Activated CD4-positive, alpha-beta T cell treated with anti-CD3 and anti-CD28 coated beads, Interleukin-2, amount 50 U/mL, for 24 hours (primary cell): ENCODE measurements at places on chromosomes 16 and 17.

- DNase-seq = no peak
These were observed 64.5 kb downstream of the MGAT5B start for GRCh38 chr17:76932402-76933333.

- DNase-seq = no peak
These were observed 5.1 kb downstream of the MPG start for GRCh38 chr16:83060-83603.

DNA sequence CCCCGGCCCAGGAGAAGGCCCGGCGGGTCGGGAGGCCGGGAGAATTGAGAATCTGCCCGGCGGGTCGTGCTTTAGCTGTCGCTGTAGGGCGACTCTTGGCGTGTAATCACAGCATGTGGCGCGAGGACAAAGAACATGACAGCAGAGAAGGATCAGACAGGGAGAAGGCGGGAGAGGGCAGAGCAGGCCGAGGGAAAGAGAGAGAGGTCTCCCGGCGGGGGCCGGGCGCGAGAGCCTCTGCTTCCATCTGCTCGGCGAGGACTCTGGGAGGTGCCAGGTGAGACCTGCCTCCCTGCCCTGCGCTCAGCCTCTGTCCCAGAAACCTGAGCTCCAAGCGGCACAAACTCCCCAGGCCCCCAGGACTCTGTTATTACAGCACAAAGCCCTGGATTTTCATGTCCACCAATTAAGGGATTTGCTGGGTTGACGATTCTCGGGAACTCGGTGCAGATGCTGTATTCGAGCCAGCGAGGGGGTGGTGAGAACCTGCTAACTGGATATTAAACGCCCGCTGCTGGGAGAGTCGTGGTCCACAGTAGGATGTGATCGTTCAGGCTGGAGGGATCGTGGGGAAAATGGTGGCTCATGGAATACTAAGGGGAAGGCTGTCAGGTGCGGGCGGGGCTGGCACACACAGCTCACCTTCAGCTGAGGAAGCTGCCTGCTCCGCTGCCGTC lies 172.0 kb upstream of the CIBAR2 start:
- no peak for DNase-seq

GRCh38 chr16:122361-122760 lies 16.1 kb downstream of the NPRL3 start:
- no peak for DNase-seq

GRCh38 chr16:67664258-67664657 lies 2.3 kb downstream of the ENKD1 start:
- DNase-seq = no peak

DNA sequence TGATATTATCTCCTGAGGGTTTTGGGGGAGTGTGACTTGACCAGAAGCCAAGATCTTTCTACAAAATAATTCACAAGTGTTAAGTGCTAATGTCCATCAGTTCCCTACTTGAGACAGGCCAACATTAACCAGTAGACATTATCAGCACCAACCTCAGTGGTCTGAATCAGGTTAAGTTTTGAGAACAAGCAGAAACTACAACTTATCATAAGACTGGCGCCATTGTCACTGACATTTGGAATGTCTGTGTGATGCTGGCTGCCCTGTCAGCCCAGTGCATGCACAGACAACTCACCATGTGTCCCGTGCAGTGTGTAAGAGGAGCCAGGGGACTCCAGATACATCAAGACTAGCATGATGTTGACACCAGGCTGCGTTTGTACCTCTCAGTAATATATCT lies 76.8 kb downstream of the CCDC182 start:
- DNase-seq = no peak

DNA sequence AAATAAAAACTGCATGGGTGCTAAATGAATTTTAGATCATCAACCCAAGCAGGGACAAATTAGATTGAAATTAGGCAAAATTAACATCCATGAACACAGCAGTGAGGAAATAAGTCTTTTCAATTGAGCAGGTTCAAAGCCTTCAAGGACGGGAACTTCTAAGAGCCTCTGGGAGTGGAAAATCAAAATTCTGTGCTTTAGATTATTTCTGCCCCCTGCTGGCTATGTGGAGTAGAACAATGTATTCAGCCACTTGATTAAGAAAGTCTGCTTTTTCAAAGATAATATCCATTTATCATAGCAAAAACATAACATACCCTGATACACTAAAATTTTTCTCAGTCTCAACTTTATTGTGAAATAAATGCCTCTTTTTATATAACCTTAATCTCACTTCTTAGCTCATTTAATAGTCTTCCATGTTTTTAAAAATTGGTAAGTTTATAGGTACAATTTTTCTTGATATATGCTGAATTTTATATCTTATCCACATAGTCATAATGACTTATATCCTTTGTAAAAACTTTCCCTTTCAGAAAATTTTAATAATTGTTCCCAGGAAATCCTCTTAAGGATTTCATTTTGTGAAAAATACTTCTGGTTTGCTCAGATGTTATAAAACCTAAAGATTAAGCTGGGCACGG lies 28.1 kb upstream of the NOL11 start:
- DNase-seq = peak; percentile 56

DNA sequence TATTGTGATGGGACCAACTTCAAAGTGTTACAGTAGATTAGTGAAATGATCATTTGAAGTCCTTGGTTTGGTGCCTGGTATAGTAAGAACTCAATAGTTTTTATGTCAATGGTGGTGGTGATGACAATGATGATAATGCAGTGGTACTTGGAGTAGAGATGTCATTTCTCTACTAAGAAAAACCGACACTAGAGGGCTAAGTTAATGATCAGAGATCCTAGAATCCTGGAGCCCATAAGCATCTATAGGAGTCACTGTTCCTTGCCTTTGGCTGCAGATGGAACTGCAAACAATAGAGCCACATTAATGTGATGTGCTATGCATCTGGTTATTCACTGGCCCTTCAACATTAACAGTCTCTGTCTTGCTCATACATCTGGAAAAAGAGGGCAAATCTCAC lies 103.8 kb downstream of the ANKFN1 start:
- no peak for DNase-seq

GRCh38 chr16:82071421-82071820 lies 36.4 kb downstream of the HSD17B2 start:
- no peak for DNase-seq

GRCh38 chr16:88454523-88454947 lies 1.5 kb downstream of the ZFPM1 start:
- DNase-seq = peak; percentile 21

GRCh38 chr17:79073016-79073705 lies 1.5 kb upstream of the ENGASE start:
- no peak for DNase-seq

DNA sequence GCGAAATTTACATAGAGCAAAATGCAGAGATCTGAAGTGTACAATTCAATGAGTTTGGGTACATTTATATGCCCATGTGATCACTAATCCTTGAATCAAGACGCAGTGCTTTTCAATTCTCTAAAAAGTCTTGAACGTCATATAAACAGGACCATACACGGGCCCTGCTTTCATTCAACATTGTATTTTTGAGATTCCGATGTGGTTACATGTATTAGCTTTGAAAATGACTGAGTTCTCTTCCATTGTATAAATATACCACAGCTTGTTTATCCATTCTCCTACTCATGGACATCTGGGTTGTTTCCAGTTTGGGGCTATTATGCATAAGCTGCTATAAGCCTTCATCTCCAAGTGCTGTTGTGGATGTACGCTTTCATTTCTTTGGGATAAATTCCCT lies 45.5 kb downstream of the ZCCHC14 start:
- DNase-seq = no peak

DNA sequence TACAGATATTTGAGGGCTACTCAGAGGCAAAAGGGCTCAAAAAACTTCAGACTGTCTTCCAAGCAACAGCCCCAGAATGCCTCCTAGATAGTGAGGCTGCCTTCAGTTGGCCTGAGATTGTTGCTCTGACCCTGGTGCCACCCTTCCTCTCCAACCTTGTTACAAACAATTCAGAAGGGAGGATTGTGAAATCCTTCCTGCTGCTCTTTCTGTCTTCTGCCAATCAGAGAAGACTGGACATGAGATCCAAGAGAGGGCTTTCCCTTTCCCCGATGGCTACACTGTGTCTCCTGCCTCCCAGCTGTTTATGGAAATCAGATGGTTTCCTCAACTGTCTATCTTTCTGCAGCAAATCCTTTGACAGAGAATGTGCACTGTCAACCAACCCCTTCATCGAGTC lies 419.9 kb downstream of the CDH13 start:
- DNase-seq = no peak

DNA sequence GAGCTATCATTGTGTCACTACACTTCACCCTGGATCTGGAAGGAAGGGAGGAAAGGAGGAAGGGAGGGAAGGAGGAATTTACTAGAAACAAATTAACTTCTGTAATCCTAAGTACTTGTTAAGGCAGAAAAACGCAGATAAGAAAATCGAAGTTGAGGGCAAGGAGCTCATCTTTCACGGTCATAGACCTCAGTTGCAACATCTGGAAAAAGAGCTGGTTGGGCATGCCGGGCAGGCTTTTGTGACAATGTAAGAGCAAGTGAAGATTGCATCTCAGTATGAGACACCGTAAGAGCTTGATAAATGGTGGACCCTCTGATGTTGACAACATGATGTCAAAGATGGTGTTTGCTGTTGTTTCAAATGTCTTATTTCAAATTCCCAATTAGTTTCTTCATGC lies 721.5 kb downstream of the MAF start:
- DNase-seq = no peak

GRCh38 chr17:43327421-43327820 lies 71.4 kb upstream of the ARL4D start:
- DNase-seq = no peak

DNA sequence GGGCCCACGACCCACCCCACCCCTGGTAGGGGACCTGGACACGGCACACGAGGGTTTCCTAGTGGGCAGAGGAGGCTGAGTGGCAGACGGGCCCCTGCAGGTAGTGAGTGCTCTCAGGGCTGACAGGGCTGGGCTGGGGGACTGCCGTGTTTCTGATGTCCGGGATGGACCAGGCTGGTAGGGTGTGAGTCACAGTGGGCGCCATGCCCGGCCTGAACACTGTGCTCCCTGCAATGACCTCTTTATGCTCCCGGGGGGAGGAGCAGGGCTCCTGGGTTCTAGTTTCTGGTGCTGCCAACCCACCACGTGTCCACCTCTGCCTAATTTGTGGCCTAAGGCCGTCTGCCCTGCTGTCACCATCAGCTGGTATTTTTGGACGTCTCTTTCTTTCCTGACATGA lies 26.3 kb downstream of the ARHGAP23 start:
- DNase-seq = no peak

DNA sequence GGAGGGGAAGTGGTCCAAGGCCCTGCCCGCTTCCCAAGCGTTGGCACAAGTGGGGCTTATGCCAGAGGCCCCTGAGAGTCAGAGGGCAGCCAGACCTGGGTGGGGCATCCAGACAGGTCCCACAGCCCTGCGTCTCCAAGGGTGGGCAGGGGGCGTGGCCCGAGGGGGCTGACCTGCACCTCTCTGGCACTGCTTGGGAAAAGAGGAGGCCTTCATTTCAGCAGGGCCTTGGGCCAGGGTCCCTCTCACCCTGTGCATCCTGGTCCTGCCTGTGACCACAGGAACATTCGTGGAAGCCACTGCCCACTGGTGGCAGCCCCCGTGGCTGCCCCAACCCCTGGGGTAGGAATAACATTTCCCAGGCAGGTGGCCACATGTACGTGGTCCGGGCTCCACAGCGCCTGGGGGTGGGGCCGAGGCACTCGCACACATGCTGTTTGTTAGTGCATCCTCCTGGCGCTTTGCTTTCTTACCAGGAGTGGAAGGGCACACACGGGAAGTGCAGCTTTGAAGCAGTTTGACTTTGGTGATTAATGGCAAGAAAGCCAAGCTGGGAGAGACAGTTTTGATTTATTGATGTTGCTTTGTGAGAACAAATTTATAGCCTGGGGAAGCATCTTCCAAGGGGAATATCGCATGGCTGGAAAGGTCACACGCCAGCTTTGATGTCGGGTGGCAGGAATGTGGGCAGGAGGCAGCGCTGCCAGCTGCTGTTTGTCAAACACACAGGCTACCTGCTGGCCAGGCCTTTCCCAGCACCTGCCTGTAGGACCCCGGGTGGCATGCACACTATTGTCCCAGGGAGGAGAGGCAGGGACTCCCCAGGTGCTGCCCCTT lies 4.3 kb downstream of the CENPX start:
- DNase-seq = no peak

GRCh38 chr16:31693733-31694132 lies 166.0 kb downstream of the AHSP start:
- DNase-seq = no peak
